ENCODE measurements at places on chromosomes 1 and 21. TPM values are rescaled to one million over a fixed set of nuclear protein-coding genes. Genes with fewer than 3 reads are reported as not detected.

GRCh38 chr1:188489336-188490112 lies 1660.8 kb downstream of the PLA2G4A start:
- no peaks in the 10 kb centered on the region for H3K4me1 ChIP-seq
- no peak for DNase-seq
- no peaks in the 10 kb centered on the region for H3K36me3 ChIP-seq
- no peak overlapping the region for H3K27ac ChIP-seq

GRCh38 chr21:31537872-31538576 lies 121.5 kb upstream of the SOD1 start:
- no peak overlapping the region for H3K27ac ChIP-seq
- H3K4me3 ChIP-seq, result no peak overlapping the region
- no peak for DNase-seq
- peaks cover 1% of the 10 kb centered on the region for H3K36me3 ChIP-seq
- H3K4me1 ChIP-seq, result no peaks in the 10 kb centered on the region
- H3K27me3 ChIP-seq, result no peaks in the 10 kb centered on the region

GRCh38 chr1:117030271-117030877 lies 28.8 kb downstream of the CD101 start:
- H3K27ac ChIP-seq, result no peak overlapping the region
- no peaks in the 10 kb centered on the region for H3K27me3 ChIP-seq
- no peak for DNase-seq
- H3K4me3 ChIP-seq, result no peak overlapping the region
- H3K4me1 ChIP-seq, result peaks cover 2% of the 10 kb centered on the region
- peaks cover 3% of the 10 kb centered on the region for H3K36me3 ChIP-seq

GRCh38 chr1:226988334-226988666 lies 48.2 kb downstream of the COQ8A start:
- H3K4me1 ChIP-seq, result peaks cover 11% of the 10 kb centered on the region
- no peak for DNase-seq
- peaks cover 2% of the 10 kb centered on the region for H3K27me3 ChIP-seq

DNA sequence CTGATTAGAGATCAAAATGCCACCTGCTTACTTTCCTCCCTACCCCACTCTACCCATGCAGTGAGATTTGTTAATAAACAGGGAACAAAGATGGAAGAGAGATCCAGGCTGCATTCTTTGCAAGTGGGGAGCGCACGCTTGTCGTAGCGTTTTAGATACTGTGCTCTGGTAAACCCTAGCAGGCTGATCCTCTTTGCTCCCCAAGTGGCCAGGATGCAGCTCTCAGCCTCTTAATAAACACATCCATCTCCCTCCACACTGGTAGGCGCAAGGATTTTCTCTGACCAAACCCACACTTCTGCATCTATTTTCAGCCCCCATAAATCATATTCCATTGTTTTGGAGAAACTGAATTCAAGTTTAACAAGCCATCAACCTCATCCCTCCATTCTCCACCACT lies 2.9 kb downstream of the PGBD5 start:
- H3K27ac ChIP-seq, result no peak overlapping the region
- no peak for DNase-seq
- no peaks in the 10 kb centered on the region for H3K36me3 ChIP-seq
- peaks cover 61% of the 10 kb centered on the region for H3K27me3 ChIP-seq

DNA sequence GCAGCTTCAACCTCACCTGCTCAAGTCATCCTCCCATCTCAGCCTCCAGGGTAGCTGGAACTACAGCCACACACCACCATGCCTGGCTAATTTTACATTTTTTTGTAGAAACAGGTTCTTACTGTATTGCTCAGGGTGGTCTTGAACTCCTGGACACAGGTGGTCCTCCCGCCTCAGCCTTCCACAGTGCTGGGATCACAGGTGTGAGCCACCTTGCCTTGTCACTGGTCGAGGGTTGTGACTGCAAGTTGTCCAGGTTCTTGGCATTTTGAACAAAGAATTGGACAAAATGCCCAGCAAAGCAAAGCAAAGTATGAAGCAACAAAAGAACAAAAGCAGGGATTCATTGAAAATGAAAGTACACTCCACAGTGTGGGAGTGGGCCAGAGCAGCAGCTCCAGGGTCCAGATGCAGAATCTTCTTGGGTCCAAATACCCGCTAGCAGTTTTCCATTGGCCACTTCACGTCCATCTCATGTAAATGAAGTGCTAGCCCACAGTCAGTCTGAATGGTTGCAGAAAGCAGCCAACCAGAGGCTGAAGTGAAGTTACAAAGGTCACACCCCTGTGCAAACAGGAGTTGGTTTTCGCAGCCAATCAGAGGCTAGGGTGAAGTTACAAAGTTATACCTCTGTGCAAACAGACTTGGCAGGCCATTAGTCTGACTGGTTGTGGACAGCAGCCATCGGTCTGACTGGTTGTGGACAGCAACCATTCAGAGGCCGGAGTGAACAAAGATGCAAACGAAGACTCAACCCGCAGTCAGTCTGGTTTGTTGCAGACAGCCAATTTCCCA lies 109.5 kb upstream of the KIF26B start:
- H3K4me1 ChIP-seq, result peaks cover 3% of the 10 kb centered on the region
- H3K27ac ChIP-seq, result no peak overlapping the region
- no peaks in the 10 kb centered on the region for H3K27me3 ChIP-seq

DNA sequence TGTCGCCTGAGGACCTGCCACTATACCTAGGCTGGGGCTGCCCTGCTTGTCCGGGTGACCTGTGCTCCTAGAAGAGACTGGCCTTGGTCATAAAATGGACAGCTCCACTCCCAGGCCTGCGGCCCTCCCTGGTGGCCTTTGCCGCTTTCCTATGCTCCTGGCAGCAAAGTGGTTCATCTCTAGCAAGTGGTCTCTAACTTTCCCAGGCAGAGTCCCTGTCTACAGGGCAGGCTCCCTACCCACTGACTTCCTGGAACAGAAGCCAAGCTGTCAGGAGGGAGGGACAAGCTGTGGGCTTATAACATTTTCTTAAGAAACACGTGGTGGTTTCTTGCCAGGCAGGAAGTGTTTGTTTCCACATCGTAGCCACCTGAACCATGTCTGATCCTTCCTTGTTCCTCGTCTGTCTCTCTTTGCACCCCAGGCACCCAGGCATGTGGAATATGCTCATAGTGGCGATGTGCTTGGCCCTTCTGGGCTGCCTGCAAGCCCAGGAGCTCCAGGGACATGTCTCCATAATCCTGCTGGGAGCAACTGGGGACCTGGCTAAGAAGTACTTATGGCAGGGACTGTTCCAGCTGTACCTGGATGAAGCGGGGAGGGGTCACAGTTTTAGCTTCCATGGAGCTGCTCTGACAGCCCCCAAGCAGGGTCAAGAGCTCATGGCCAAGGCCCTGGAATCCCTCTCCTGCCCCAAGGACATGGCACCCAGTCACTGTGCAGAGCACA lies 10.1 kb downstream of the H6PD start:
- no peak for DNase-seq
- peak overlapping the region; percentile 76 for H3K4me3 ChIP-seq
- peaks cover 2% of the 10 kb centered on the region for H3K36me3 ChIP-seq
- H3K4me1 ChIP-seq, result peaks cover 29% of the 10 kb centered on the region
- no peaks in the 10 kb centered on the region for H3K27me3 ChIP-seq

DNA sequence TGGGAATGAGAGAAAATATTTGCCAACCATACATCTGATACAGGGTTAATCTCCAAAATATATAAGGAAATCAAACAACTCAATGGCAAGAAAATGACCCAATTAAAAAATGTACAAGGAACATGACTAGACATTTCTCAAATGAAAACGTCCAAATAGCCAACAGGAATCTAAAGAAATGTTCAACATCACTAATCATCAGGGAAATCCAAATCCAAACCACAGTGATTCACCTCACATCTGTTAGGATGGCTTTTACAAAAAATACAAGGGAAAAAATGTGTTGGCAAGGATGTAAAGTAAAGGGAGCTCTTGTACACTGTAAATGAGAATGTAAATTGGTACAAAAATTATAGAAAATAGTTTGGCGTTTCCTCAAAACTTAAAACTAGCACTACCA lies 54.7 kb upstream of the ZRANB2 start:
- no peaks in the 10 kb centered on the region for H3K36me3 ChIP-seq
- H3K4me1 ChIP-seq, result no peaks in the 10 kb centered on the region
- no peak overlapping the region for H3K27ac ChIP-seq
- H3K27me3 ChIP-seq, result no peaks in the 10 kb centered on the region

GRCh38 chr1:79037085-79037484 lies 30.6 kb upstream of the ADGRL4 start:
- peaks cover 3% of the 10 kb centered on the region for H3K27me3 ChIP-seq
- no peak overlapping the region for H3K4me3 ChIP-seq
- H3K36me3 ChIP-seq, result peaks cover 2% of the 10 kb centered on the region

- H3K36me3 ChIP-seq, result peaks cover 9% of the 10 kb centered on the region
- H3K4me3 ChIP-seq, result no peak overlapping the region
- peak; percentile 49 for DNase-seq
- no peak overlapping the region for H3K27ac ChIP-seq
- H3K27me3 ChIP-seq, result no peaks in the 10 kb centered on the region
Observed at GRCh38 chr1:39410915-39411436, 80.5 kb upstream of the BMP8A start.

AQP10 gene
- total RNA-seq, result not detected

LORICRIN gene
- total RNA-seq, result not detected

Measured in activated naive CD8-positive, alpha-beta T cell treated with anti-CD3 and anti-CD28 coated beads, Interleukin-2, amount 10 ng/mL, durations not matched to agents 7 days and 5 days (primary cell).